ENCODE measurements at places on chromosomes 4 and X.

GRCh38 chr4:22521240-22521639 is 5.4 kb upstream of the ADGRA3 start:
- DNase-seq, result no peak

- DNase-seq, result no peak
Measured at GRCh38 chr4:83558680-83559079, 22.8 kb downstream of the GPAT3 start.

DNA sequence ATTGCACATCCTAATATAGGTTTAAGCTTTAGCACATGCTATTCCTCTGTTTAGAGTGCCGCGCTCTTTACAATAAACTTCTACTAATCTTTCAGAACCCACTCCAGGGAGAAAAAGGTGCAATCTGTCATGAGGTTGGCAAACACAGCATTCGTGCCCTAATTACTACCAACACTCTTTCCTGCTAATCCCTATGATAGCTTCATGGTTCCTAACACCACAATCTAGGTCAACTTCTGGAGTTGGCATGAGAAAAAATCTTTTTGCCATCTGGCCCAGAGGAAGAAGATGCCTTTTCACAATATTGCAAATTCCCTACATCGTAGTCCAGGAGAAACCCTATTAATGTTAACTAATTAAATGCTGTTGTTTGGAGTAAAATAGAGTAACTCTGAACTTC is 39.6 kb downstream of the TMA16 start:
- DNase-seq, result no peak

- DNase-seq, result no peak
Measured at GRCh38 chrX:110532581-110532931, 173.9 kb downstream of the RTL9 start.

DNA sequence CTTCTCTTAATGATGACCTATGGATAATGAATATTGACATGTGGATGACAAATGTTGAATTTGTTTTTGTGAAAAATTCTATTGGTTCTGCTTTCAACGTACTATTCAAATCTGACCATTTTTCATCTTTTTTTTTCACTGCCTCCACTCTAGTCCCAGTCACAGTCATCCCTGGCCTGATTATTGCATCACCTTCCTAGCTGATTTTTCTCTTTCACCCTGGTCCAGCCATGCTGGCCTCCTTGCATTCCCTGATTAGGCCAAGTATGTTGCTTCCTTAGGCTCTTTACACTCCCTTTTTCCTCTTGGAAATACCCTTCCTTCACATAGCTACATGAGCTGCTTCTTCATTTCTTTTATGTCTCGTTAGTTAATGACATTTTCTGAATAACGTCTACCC is 58.1 kb upstream of the MAP9 start:
- no peak for DNase-seq

GRCh38 chr4:80094191-80094590 is 21.2 kb upstream of the ANTXR2 start:
- no peak for DNase-seq

- no peak for DNase-seq
Measured at GRCh38 chrX:115494161-115494560, 66.8 kb upstream of the PLS3 start.

DNA sequence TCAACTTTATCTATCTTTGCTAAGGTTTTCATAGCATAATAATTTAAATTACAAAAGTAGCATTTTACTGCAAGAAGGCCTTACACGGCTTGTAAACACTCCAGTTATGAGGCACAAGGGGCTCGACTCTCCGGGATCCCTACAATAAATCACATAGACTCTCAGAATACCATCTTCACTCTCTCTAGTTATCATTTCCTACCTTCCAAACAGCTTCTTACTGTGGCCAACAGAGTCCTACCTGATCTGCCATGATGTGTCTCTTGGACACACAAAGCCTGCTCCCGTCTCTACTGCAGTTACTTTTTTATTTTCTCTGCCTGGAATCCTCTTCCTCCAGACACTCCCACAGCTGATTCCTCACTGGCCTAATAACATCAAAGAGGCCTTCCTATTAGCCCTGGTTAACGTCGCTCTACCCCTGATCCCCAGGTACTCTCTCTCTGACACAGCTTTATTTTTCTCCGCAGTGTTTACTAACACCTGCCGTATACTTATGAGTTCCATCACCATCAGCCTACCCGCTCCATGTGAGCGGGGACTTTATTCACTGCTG is 559.6 kb upstream of the DIPK2B start:
- no peak for DNase-seq

DNA sequence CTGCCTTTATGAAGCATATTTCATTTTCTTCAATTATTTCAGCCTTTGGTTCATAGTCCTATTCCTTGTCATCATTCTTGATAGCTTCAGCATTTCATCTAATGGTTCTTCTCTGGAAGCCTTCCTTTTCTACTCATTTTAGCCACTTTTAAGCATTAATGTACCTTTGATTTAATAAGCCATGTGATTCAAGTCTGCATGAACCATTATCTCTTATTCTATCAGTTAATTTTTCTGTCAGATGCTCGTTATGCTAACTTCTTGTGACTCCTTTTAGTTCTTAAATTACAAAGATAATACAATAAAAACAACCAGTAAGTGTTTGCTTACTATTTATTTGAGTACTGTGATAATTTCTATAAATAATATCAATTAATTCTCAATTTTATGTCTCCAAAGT is 210.1 kb upstream of the MAB21L2 start:
- no peak for DNase-seq

DNA sequence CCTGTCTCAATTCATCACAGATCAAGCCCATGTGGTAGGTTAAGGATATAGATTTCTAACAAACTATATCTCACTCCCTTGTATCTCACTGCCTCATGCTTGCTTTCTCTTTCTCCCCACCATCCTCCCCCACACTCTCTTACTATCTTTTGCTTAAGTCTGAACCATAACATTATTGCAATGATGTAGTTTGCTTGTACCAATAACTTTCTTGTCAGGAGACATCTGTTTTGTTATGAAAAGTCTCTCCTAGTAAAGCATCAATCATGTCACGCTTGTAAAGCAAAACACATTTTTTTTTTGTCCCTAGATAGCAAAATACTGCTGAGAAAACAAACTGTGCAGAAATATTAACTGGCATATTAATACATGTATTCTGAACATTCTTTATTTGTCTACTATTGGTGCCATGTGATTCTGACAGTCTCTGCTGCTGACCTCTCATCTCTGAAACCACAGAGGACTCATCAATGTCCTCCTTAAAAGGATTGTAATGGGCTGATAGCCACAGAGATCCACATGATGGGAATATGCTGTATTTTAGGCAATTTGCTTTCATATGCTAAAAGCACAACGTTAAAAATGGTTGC is 217.5 kb downstream of the VEGFC start:
- DNase-seq, result no peak

GRCh38 chr4:3291411-3291968 is 1.3 kb upstream of the RGS12 start:
- DNase-seq, result no peak

DNA sequence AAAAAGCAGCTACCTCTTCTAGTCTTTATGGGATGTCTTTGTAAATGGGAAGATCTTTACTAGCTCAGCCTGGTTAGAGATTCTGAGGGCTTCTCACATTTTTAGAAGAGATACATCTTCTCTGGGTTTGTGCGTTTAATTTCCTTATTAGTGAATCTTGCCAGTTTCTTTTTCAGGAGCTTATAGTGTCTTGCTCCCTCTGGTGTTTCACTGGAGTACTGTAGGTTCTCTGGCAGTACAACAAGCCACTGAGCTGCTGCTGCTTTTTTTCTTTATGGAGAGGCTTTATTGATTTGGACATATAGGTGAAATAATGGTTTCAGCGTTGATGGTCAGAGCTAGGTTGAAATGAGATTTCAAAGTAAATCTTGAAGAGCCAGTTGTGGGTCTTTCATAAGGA is 82.9 kb downstream of the LAS1L start:
- no peak for DNase-seq

DNA sequence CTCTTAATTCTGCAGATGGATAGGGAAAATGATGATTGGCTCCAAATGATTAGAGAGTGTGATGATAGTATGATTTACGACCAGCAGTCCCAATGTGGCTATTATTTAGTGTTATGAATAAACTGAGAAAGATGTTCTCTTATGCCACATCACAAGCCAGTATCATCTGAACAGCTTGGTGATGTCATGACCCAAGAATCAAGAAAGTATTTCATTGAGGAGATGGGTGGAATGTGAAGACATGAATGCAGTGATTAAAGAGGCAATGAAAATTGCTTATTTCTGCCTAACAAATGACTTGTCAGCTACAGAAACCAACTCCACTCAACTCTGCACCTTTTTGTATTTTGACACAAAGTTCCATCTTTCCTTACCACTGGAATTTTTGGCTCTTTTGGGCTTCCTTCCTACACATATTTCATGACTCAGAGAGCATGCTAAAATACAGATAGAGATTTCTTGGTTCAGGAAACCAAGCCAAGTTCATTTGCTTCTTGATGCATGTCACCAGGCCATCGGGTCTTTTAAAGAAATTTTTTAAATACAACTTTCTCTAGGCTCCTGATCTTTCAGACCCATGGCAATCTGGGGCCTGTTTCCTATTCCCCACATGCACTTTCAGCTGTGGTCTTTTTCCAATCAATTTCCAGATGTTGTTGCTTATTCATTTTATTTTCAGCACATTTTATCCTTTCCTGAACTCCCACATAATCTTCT is 174.2 kb downstream of the HHIP start:
- DNase-seq, result no peak

GRCh38 chr4:7590189-7590588 is 155.5 kb upstream of the PSAPL1 start:
- DNase-seq, result no peak

GRCh38 chrX:48468247-48468671 is 1.8 kb downstream of the SLC38A5 start:
- DNase-seq, result no peak

GRCh38 chrX:132270699-132271098 is 51.5 kb upstream of the RAP2C start:
- no peak for DNase-seq

DNA sequence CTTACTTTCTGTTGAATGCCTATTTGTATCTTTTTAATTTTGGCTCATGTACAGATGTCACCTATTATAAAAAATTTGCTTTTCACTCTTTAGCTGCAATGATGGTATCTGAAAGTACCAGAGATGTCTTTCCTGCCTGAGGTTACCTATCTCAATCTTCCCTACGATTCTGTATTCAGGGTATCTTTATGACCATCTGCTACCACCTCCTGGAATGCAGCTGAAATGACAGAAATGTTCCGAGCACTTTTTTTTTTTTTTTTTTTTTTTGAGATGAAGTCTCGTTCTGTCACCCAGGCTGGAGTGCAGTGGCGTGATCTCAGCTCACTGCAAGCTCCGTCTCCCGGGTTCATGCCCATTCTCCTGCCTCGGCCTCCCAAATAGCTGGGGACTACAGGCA is 136.4 kb downstream of the REPS2 start:
- DNase-seq, result no peak

GRCh38 chr4:180560896-180561295 is 1682.3 kb upstream of the TENM3 start:
- no peak for DNase-seq

- no peak for DNase-seq
Measured at GRCh38 chr4:176844448-176844847, 51.7 kb upstream of the VEGFC start.

- no peak for DNase-seq
Measured at GRCh38 chrX:110022599-110023448, 19.9 kb downstream of the TMEM164 start.

GRCh38 chr4:88792821-88793220 is 95.2 kb upstream of the NAP1L5 start:
- no peak for DNase-seq

DNA sequence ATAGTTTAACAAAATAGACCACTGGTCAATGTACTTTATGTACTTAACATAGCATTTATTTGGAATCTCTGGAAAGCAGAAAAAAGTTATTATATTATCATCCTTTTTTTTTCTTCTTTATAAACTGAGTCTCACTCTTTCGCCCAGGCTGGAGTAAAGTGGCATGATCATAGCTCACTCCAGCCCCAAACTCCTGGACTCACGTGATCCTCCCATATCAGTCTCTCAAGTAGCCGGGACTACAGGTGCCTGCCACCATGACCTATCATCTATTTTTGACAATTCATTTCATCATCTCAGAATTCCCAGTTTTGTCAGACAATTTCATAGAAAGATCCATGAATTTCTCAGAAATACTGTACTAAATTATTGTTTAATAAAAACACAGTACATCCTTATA is 12.7 kb downstream of the RAB28 start:
- DNase-seq, result no peak

GRCh38 chr4:83083925-83084475 is 30.5 kb downstream of the PLAC8 start:
- DNase-seq, result no peak

- no peak for DNase-seq
Measured at GRCh38 chr4:8131210-8131609, 27.4 kb downstream of the ABLIM2 start.

DNA sequence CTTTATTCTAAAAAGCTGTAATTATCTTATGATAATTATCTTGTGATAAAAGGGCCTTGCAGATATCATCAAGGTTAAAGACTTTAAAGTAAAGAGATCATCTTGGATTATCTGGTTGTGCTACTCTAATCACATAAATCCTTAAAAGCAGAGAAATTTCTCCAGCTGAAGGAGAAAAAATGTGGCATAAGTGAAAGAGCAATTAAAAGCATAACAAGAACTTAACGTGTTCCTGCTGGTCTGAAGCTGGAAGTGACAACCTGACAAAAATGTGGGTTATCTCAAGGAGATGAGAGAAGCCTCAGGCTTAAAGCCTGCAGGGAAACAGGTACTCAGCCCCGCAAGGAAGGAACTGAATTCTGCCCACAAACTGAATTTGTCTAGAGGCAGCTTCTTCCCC is 449.1 kb upstream of the NDST4 start:
- DNase-seq, result no peak

- DNase-seq, result no peak
Measured at GRCh38 chr4:174134361-174134760, 149.1 kb downstream of the FBXO8 start.

- no peak for DNase-seq
Measured at GRCh38 chr4:138488533-138488932, 246.4 kb upstream of the SLC7A11 start.

DNA sequence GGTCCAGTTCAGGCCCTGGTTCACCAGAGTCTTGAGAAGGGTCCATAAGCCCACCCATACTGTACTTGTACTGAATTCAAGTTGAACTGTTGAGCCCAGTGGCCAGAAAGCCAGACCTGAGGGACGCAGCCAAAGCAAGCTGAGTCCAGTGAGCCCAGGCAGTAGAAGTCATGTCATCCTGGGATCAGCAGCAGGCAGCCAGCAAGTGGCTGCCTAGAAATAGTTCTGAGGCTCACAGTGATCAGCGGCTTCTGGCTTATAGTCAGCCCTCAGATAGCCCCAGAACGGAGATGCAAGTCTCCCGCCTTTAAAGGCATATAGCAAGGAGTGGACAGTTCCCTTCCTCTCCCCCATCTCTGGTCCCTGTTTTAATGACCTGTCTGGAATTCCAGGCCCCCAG is 347.1 kb downstream of the FBXW7 start:
- no peak for DNase-seq

DNA sequence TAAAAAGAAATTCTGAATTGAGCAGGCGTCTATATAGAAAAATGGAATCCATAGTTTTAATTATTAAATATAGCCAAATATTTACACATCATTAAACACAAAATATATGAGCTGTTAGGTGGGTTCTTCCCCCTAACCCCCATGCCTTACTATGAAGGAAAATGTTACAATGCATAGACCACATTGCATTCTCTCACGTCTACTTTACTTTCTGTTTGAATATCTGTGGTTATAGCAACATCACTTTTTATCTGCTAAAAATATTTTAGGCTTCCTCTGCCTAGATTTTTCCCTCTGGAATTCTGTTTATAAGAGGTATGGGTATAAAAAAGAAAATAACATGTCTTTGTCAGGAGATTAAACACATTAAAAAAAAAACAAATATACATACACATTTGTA is 73.1 kb downstream of the MAML3 start:
- no peak for DNase-seq
